Left ventricle myocardium inferior (tissue), 1 donor: ENCODE measurements at places on chromosomes 7 and 10.

DNA sequence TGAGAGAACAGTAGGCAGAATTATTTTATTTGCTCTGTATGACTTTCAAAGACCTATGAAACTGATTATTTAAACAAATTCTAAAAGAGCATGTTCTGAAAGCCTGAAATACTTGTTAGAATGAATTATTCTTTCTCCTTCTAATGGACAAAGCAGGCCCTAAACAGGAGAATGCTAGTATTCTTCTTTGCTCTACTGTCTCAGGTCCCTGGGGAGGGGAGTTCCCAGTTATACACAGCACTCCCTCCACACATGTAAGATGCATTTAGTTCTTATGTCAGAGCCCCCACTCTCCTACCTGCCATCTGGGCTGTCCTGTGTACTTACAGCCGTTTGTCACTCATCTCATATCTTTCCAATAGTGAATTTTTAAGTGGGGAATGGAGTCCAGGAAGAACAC lies 633.5 kb upstream of the ANKRD30A start:
- no peak for DNase-seq

DNA sequence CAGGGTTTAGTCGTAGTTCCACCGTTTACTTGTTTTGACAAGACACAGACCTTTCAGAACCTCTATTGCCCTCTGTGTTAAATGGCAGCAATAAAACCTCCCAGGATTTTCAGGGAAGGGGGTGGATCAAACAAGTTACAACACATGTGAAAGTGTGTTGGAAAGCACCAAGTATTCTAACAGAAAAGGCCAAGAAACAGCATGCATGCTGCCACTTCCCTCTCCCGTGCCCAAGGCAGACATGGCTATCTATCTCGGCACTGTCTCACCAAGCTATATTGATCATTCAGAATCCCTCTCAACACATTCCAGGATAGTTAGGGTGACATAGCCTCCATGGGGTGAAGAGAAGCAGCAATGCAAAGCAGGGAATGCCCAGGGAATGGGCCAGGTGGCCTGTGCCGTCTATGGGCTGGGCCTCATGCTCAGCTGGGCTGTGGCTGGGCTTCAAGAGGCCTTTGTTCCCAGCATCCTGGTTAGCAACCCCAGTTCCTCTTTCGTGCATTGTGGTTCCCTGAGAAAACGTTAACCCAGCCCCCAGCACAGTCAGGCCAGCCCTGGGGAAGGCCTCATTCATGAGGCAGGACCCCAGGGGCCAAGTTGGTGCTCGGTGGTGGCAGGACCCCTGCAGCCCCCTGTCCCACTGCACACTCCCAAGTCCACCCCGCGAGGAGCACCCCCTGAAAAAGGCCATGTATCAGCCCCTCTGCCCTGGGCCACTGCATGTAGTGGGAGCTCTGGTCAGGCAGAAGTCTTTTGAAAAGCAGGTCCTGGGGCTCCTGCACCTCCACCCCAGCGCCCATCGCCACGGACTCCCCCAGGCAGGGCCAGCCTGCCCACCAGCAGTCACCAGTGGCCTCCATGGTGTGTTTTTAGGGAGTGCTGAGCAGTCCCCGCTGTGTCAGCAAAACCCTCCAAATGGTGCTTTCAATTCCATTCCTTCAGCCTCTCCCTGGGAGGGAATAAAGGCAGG lies 25.5 kb downstream of the VSIR start:
- peak; percentile 47 for DNase-seq

DNA sequence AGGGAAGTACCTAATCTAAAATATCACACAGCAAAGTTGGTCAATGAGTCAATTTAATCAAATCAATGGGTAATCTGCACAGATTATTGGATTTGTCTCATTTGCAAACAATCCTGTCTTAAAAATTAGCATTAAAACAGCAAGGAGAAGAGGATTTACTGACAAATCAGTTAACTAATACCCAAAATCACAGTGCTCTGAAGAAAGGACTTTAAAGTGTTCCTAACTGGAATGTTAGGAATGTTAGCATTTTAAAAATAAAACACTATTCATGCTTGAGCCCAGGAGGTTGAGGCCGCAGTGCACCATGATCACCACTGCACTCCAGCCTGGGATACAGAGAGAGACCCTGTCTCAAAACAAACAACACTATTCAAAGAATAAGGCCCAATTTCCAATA lies 83.1 kb downstream of the CHCHD3 start:
- no peak for DNase-seq

- DNase-seq, result no peak
Observed at GRCh38 chr10:32995066-32995622, 37.1 kb upstream of the ITGB1 start.

DNA sequence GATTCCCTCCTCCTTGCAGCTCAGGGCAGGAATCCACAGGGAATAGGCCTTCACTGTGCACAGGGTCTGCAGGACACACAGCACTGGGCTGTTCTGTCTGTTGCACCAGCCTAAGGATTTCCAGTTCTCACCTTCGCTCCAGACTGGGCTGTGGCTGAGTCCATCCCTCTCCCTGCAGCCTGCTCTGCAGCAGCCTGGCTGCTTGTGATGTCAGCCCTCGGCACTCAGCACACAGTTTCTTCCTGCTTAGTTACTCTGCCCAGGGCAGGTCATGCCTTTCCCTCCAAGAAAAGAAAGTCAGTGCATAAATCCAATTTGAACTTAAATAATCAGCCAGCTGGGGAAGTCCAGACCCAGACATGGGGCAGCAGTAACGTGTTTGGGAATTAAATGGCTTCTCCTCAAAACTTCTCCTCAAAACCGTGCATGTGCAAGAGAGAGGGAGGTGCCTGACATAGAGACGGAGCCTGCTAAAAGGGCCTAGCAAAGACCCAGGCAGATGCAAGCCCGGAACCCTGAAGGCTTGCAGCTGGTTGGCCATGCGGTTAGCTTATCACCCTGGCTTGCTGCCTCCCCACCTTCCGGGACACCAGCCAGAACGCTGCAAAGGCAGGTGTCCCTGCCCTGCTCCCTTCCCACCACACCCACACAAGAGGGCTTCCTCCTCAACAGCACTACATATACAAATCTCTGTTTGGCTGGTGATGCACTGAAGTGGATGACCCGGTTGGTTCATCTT lies 10.9 kb upstream of the GDF2 start:
- DNase-seq, result no peak

- no peak for DNase-seq
Observed at GRCh38 chr7:111229181-111229740, 138.3 kb downstream of the LRRN3 start.

DNA sequence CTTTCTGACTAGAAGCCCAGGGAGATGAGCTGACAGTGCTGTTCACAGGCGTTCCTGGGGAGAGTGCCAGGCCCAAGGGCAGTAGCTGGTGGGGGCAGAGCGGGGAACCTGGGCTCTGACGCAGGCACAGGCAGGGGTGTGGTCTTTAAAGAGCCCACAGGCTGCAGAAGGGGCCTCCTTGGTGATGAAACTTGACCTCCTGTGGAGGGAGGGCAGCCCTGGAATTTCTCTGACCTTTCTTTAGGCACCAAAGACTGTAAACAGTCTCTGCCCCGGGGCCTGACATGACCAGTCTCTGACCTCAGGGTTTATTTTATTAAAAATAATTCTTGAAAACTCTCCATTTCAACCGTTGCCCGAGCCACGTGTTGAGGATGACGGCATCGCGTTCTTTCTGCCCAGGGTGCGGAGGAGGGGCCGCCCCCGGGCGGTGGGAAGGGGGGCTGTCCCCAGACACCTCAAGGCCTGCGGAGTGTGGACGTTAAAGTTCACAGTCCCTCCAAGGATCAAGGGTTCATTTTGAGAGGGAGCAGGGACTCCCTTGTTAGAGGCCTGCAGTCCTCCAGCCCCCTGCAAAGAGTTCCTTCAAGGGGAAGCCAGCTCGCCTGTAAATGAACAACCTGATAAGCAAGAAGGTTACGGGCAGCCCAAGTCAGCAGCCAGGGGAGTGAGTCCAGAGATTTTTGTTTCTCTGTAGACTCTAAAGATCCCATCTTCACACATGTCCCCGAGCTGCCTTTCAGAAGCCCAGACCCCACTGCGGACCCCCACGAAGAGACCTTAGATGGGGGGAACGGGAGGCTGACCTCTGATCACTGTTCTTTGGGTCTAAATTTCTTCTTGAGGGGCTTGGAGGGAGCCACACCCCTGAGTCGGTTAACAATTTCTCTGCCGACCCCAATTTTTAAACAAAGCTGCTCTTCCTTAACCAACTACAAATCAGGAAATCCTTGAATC lies 128.9 kb downstream of the VIPR2 start:
- peak; percentile 81 for DNase-seq

GRCh38 chr10:120327675-120328074 lies 129.4 kb upstream of the PLPP4 start:
- no peak for DNase-seq

DNA sequence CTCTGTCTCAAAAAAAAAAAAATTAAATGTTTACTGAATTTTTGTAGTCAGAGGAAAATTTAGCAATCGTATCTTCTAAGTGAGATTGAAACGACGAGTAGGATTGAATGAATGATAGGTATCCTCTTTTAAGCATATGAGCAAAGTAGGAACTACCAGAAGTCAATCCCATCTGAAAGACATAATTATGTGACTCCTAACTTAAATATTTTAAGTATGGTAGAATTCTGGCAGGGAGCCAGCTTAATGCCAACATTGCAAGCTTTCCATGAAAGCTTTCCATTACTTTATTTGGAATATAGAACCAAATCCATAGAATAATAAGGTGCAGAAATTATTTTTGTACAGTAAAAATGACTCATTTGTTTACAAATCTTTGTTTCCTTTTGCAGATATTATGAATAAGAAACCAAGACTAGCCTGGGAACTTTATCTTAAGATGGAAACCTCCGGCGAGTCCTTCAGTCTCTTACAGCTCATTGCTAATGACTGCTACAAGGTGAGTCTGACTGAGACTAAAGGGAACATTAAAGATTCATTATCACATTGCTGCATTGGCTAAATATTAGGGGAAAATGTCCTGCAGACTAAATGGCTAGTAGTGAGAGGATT lies 50.2 kb upstream of the UBN2 start:
- DNase-seq, result no peak

DNA sequence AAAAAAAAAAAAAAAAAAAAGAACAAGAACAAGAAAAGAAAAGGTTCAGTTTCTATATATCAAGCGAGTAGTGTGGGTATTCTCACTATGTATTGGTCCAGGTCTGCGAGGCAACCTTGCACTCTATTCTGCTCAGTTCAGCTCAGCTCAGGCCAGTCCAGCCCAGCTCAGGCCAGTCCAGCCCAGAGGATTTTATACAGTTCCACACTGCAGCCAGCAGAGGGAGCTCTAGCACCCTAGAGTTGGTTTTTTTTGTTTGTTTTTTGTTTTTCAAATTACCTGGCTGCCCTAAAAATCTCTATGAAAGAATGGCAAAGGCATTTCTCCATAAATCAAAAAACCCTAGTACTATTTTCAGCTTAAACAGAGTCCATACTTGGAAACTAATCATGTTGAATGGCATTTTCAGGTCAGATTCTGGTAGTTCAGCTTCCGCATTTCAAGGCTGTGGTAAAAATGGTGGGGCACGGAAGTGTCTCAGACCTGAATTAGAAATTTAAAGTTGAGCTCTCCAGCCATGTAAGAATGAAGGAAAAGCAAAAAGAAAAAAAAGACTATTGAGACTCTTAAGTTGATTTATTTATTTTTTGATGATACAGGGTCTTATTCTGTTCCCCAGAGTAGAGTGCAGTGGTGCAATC lies 55.2 kb upstream of the GSDME start:
- DNase-seq, result peak; percentile 21

DNA sequence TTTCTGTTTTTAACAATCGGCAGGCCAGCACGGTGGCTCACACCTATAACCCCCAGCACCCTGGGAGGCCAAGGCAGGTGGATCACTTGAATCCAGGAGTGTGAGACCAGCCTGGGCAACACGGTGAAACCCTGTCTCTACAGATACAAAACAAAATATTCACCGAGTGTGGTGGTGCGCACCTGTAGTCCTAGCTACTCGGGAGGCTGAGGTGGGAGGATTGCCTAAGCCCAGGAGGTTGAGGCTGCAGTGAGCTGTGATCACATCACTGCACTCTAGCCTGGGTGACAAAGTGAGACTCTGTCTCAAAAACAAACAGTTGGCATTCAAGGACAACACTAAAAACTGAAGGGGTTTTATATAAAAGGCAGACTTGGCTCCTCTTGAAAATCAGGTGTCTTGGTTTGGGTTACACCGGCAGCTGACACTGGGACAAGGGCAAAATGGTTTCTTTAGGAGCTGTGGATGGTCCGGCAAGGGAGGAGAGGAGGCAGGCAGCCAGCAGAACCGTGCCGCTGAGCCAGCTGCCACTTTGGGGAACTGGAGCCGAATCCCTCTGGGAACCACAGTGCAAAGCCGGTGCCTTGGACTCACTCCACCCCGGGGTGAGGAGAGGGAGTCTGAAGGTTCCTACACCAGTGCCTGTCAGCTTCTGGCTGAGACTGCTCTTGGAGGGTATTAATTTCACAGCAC lies 52.6 kb downstream of the CHST3 start:
- DNase-seq, result peak; percentile 71

DNA sequence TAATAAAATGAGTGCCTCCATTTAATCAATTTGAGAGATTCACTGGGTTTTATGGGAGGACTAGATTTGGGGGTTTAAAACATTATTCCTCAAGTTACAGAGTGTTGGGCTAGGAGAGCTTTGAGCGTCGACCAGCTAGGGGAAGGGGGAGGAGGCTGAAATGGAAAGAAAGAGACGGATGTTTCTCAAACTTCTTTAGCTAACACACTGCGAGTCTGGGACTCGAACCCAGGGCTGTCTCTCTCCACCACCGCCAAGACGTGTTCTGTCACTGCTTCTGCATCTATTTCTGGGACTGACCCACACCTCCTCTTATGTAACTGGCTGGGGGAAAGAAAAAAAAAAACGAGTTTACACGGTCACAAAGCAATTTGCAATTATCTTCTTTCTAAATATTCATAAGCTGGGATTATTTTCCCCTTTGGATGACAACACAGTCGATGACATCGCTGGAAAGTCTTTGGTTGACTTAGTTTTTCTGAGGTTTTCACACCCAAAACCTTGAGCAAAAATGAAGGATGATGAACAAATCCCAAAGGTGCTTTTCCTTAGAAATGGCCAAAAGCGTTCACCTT lies 27.2 kb downstream of the CHST15 start:
- DNase-seq, result no peak

GRCh38 chr7:104017001-104017400 lies 27.5 kb upstream of the RELN start:
- no peak for DNase-seq

DNA sequence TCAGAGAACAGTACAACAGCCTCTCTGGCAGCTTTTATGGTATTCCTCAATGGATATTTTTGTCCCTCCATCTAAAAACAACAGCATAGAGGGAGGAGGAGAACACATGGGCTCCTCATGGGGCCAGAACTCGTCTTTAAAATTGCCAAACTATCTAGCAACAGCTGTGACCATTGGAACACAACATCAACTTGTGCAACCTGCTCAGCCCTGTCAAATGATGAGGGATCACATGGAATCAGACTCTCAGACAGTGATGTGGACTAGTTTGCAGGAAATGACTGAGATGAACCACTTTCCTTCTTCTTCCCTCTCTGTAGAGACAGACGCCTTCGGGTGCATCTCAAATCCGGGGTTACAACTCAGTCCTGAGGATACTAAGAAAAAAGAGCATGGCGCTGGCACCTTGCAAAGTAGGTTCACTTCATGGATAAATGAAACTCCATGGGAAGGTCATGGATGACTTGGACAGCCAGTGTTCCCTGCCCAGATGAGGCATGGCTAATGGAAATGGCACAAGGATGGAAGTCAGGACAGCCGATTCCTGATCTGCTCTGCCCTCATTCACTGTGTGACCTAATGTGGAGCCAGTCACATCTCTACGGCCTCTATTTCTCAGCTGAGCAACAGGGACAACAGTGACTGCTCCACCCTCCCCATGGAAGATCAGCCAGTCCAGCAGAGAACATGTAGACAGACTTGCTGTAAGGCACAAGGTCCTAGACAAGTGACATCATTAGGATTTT lies 24.6 kb upstream of the DGKI start:
- DNase-seq, result no peak
